ENCODE measurements at places on chromosomes 6 and 20.

DNA sequence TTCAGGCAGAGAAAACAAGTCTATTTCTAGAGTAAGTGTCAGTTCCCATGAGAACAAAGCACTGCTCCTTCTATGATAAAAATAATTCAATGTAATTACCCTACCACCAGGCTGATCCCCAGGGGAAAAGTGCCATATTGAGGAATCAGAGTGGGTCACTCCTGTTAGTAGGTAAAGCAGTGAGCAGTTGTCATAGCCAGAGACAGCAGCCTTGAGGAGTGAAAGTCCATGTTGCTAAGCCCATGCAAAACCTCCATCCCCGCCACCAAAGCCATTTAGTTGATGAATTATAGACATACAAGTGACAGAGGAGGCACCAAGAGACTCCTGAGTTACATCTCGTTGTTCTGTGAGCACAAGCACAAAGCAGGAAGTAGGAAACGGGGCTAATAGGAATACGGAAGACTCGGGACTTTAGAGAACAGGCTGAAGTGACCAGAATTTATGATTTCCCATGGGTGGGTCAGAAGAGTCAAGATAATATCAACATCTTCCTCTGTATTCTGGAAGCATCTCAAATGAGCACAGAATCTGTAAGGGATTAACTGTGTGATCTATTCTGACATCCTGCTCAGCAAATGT, 197.9 kb downstream of the MAFB start:
- no peak for DNase-seq

- DNase-seq: no peak
These were observed 154.8 kb downstream of the PTPRK start for GRCh38 chr6:128365520-128366160.

DNA sequence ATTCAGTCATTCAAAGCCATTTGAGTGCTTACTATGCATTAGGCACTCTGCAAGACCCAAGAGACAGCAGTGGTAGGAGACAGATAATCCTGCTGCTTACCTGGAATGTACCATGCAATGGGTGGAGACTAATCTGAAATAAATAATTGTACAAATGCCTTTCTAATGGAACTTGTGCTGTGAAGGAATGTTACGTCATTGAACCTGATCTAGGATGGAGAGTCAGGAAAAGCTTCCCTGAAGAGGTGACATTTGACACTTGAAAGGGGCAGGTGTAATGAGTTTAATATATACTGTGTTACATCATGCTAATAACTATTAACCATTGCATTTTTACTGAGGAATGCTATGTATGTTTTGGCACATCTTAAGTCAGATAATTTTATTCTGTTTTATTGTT, 491.0 kb upstream of the FLRT3 start:
- DNase-seq: no peak

DNA sequence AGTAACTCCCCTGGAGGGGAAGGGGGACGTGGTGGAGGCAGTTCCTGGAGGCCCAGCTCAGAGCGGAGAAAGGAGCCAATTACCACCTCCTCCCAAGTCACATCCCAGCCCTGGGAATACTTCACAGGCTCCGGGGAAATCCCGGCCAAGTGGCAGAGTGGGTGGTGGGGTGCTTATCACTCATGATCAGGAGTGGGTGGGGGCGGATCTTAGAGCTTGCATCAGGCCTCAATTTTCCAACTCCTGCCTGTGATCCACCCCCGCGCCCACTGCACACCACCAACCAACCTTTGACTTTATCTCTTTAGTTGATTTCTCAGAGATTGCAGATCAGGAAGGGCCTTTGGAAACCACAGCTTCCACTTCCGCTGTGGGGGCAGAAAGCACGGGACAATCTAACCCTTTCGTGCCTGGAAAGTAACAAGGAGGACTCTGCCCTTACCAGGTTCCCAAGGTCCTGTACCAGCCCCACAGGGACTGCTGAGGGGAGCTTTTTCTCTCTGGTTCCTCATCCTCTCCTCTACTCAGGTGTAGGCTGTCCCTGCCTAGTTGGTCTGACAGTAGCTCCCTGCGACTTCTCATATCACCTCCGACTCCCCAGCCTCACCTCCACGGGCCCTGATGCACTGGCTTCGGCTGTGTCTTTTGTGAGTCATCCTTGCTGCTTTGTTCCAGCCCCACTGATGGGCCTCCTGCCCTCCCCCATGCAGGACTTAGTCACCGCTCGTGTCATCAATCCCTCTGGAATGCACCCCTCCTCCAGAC, 24.9 kb upstream of the IER3 start:
- peak; percentile 58 for DNase-seq

- DNase-seq: no peak
These were observed 13.4 kb upstream of the CTNNBL1 start for GRCh38 chr20:37680420-37680819.
